ENCODE measurements at places on chromosomes 3 and 15.

- DNase-seq = peak; percentile 43
Measured at GRCh38 chr3:111277226-111277625, 205.6 kb downstream of the NECTIN3 start.

- DNase-seq = no peak
Measured at GRCh38 chr3:132556508-132557159, 40.4 kb upstream of the ACKR4 start.

- DNase-seq = no peak
Measured at GRCh38 chr3:87227835-87228144, 681 bp downstream of the CHMP2B start.

GRCh38 chr15:69679623-69680228 lies 227.1 kb downstream of the RPLP1 start:
- no peak for DNase-seq

GRCh38 chr3:108524537-108524936 lies 14.1 kb upstream of the MYH15 start:
- no peak for DNase-seq

- no peak for DNase-seq
Measured at GRCh38 chr3:135237371-135238143, 442.5 kb downstream of the EPHB1 start.

GRCh38 chr15:77550301-77551251 lies 82.1 kb downstream of the LINGO1 start:
- DNase-seq = no peak

DNA sequence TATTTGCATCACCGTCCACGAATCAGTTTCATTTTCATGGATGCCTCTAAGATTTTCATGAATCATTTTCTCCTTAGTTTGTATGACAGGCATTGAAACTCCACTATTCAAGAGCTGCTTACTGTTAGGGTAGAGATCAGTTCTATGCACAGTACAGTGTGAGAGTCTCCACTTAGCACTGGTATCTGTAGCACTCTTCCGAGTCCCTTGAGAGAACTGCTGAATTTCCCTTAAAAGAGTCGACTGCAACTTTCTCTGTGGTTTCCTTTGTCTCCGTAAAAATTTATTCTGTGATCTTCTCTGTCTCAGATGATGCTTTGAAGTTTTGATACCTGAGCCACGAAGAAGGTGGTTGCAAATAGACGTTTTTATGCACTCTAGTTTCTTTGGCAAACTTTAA lies 14.8 kb downstream of the GTPBP8 start:
- DNase-seq = no peak

DNA sequence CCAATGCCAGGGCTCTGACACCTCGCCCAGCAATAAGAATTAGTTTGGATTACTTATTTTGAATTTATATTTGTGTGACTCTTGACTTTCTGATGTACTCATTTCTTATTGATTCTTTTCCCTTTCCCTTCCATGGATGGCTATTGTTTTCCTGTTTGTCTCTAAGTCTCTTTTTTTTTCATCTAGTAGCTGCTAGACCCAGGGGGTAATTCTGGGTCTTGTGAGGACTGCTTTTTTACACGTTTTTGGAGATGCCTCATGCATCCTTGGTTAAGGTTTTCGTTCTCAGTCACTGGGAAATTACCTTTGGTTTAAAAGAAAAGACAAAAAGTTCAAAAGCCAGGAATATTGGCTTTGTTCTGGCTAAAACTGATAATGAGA lies 70.2 kb upstream of the STRIT1 start:
- no peak for DNase-seq

GRCh38 chr3:33426068-33426467 lies 14.1 kb downstream of the UBP1 start:
- DNase-seq = no peak

- peak; percentile 40 for DNase-seq
Measured at GRCh38 chr15:56760186-56760585, 26.9 kb upstream of the ZNF280D start.

- no peak for DNase-seq
Measured at GRCh38 chr15:31266712-31267111, 59.9 kb upstream of the KLF13 start.

DNA sequence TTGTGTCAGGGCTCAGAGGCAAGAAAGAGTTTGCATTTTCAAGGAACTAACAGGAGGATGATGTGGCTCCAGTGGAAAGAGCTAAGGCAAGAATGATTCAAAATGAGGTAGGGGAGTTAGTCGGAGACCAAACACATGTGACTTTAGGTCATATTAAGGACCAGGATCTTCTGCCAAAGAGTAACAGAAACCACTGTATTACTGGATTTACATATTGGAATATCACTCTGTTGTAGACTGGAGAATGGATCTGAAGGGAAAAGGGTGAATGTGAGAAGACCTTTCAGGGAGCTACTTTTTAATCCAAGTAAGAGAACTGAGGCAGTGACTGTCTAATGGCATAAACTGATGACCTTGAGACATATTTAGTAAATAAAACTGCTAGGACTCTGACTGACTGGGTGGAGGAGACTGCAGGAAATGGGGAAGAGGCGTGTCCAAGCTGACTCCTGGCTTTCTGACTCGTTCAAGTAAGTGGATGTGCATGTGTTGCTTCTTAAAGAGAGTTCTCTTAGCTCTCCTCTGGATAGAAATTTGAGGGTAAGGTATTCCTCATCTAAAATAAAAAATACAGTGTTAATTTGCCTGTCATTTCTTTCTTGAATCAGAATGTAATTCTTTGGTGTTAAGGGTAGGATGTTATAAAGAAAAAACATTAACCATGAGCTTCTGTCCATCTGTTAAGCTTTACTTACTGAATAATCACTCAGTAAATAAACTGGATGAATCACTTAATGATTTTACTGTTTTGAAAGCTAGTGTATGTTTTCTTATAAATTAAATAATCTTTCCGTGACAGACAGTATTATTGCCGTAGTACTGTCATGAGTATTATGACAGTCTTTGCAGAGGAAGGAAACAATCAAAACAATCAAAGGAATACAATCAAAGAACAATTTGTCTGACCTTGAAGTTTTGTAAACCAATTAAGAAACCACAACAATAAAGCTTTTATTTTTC lies 58.3 kb upstream of the CFAP20DC start:
- no peak for DNase-seq

DNA sequence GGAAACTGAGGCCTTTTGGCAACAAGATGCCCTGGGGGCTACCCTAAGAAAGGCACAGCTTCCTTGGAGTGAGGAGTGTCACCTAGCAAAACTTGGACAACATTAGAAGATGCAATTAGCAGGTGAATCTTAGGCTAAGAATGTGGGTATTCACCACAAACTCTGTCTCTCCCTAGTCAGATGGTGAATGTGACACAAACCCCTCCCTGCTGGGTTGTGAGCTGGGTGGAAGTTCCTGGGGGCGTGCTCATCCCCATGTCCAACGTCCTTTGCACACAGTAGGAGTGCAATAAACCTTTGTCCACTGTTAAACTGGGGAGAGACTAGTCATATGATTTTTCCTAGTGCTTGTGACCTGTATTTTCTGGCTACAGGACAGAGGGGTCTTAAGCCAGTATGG lies 67.1 kb upstream of the SH3GL3 start:
- no peak for DNase-seq

- no peak for DNase-seq
Measured at GRCh38 chr3:170012683-170013400, 25.0 kb upstream of the GPR160 start.

DNA sequence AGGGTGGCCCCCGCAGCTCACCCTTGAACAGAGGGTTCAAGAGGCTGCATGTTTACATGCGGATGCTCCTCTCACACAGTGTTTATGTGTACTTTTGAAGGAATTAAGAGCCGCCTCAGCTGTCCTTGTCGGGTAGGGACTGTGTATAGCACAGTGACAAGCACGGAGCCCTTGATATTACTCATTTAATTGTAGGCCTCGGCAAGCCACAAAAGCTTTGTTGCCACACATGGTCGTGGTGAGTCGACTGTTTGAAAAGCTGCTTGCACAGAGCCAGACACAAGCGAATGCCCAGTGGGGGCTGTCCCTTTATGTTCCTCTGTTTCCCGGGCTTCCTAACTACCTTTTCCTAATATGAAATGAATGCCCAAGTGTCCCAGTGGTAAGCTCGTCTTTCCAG lies 4.5 kb downstream of the ESYT3 start:
- no peak for DNase-seq

DNA sequence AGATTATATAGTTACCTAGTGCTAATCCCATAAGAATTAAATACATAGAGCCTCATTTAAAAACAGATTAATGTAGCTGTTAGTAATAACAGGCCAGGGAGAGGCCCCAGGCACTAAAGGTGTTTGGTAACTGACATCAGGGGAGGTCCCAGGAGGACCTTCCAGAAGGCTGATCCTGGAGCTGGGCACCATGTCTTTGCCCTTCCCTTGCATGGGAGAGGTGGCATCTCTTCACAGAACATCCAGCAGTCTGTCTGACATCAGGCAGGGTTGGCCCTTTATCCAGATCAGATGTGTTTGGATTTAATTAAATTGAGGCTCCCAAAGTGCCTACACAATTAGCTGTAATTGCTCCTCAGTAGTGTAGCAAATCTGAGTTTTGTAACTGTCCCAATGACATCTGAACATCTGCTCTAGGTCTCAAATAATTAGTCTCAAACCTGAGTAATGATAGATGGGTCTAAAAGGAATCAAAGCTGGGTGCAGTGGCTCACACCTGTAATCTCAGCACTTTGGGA lies 53.0 kb downstream of the RLBP1 start:
- DNase-seq = no peak

GRCh38 chr15:23690450-23690852 lies 3.3 kb upstream of the NDN start:
- DNase-seq = no peak

- DNase-seq = no peak
Measured at GRCh38 chr3:29011441-29011840, 269.4 kb upstream of the RBMS3 start.

- peak; percentile 68 for DNase-seq
Measured at GRCh38 chr3:187811585-187812250, 66.5 kb upstream of the BCL6 start.

GRCh38 chr3:23829242-23829934 lies 23.6 kb downstream of the UBE2E1 start:
- DNase-seq = no peak

DNA sequence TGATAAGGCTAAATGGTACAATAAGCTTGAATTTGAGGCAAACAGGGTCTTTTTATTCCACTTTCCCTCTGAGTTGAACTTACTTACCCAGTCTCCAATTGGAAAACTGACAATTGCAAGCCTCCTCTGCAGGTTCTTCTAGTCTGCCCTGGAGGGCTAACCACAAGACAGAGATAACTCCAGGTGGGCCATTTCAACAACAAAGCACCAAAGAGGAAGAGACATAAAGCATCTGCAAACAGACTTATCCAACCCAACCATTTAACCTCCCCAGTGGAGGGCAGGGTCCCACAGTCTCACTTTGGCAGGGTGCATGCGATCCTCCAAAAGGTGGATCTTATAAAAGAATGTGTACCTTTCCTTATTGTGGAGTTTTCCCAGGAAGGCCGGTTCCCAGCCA lies 525.8 kb downstream of the DIPK2A start:
- DNase-seq = no peak

DNA sequence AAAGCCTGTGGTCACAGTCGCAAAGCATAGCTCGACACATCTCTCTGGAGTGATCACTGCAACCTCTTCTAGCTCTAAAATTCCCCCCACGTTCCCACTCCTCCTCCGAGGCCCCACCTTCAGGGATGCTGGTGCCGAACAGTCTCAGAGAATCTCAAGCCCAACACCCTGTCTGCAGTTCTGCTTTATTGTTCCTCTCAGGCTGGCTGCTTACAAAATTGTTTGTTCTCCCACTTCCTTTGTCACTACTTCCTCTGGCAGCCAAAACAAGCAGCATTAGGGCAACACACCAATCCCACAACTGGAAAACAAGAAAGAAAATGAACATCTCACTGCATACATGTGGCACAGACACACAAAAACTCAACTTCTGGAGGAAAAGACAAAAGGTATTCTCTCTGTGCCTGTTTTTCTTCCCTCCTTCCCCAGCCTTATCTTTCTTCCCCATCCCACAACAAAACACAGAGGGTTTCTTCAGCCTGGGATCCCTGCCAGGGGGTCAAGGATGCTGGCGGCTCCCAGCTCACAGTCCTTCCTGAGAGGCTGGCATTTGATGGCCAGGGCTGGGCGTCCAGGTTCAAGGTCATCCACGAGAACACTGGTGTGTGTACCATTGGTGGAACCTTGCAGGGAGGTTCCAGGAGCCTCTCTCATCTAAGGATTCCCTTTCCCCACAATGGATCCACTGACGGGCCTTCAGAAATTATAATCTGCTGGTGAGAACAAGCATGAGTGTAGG lies 108.4 kb downstream of the TMCO5A start:
- DNase-seq = no peak

DNA sequence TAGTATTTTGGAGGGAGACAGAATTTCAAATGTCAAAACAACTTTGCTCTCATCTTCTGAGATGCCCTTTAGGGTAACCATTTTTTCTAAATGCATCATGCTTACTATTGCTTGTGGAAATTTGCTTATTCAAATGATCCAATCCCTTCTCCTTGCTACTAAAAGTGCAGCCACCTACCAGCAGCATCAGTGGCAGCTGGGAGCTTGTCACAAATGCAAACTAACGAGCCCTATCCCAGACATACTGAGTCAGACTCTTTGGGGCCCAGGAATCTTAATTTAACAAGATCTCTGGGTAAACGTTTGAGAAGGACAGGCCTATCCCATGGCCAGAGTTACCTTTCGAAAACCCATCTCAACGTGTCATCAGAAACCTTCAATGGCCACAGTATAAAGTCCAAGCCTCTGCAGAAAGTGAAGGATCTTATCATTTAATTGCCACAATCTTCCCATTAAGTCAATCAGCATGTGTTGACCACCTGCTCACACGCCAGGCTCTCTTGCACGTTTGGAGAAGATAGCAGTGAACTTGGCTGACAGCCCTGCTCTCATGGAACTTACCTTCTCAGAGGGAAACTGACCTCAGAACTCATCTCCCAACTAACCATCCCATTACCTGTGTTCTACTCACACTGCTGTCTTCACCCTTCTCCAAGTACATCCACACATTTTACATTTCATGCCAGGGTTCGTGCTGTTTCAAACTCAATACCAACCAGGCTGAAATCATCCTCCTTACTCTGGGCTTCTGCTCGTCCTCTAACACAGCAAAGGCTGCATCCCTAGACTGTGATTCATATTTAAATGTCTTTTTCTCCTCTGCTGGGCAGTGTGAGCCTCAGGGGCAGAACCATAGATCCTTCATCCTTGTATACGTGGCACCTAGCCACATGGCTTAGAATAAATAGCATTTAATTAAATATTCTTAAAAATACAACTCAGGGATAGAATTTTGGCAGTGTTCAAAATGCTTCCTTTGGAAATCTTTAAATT lies 24.8 kb upstream of the VGLL4 start:
- no peak for DNase-seq

GRCh38 chr3:156816091-156816793 lies 9.9 kb upstream of the LEKR1 start:
- peak; percentile 66 for DNase-seq

GRCh38 chr3:50447290-50447840 lies 56.1 kb downstream of the CACNA2D2 start:
- DNase-seq = no peak
